Activated T-cell treated with anti-CD3 and anti-CD28 coated beads for 1 hour (primary cell): ENCODE measurements at places on chromosomes 4 and X.

DNA sequence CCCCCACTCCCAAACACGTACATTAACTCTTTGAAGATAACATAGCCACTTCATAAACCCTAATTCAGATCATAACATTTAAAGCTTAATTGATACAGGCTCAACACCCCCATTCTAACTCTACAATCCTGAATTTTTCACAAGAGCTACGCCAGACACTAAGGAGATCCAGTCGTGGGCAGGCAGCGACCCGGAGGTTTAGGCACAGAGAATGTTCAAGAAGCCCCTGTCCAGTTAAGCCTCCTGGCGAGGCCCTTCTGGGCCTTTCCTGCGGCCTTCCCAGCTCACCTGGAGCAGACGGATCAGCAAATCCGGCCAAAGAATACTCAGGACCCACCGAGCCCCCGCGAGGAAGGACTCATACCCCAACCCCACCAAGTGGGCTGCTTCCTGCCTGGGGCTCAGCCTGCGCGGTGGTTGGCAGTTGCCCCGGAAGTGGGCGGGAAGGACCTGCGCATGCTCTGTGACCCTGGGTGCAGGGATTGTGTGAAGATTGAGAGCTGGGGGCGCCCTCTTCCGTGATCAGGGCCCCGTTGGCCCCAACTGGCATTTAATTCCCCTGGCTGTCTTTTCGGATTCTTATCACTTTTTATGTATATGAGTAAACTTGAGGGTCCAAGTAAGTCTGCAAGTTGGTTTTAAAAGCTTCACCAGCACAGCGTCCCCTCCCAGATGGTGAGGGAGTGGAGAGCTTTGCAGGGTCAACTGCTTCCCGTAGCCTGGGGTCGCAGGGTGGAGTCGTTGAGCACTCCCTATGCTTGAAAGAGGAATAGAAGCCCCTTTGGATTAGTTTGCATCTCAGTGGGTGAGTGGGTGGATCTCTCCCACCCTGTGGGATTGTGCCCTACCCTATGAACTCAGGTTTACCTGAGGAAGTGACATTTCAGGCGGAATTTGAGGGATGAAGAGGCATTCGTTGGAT, at the start of gene TRIM61:
Gene TRIM61, minus strand, starts transcription at position 415 of the 922 bp plus-strand sequence. CDS start 7,655 bp downstream, outside the sequence.
- peak; percentile 20 for DNase-seq

GRCh38 chrX:40474645-40475044, 106.1 kb upstream of the ATP6AP2 start:
- no peak for DNase-seq

GRCh38 chrX:121008920-121009319, 23.4 kb upstream of the CT47A1 start:
- DNase-seq: no peak

GRCh38 chrX:50157545-50158135, 43.2 kb downstream of the AKAP4 start:
- no peak for DNase-seq

DNA sequence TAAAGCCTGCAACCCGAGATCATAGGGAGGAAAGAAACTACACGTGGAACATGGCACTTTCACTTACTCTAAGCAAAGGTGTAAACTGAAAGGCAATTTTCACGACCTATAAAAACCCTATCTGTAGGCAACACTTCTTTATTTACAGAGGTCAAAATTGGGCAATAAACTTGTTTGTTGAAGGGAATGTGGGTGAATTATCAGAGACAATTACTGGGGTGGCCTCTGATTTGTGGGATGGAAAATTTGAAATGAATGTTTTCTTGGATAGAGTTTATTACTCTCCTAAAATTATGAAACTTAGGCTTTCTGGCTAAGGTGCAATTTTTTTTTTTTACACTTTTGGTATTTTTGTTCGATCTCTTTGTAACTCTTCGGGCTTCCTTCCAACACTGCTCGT, 734.1 kb upstream of the TENM3 start:
- no peak for DNase-seq

GRCh38 chr4:79017481-79017880, 78.2 kb upstream of the PAQR3 start:
- no peak for DNase-seq

DNA sequence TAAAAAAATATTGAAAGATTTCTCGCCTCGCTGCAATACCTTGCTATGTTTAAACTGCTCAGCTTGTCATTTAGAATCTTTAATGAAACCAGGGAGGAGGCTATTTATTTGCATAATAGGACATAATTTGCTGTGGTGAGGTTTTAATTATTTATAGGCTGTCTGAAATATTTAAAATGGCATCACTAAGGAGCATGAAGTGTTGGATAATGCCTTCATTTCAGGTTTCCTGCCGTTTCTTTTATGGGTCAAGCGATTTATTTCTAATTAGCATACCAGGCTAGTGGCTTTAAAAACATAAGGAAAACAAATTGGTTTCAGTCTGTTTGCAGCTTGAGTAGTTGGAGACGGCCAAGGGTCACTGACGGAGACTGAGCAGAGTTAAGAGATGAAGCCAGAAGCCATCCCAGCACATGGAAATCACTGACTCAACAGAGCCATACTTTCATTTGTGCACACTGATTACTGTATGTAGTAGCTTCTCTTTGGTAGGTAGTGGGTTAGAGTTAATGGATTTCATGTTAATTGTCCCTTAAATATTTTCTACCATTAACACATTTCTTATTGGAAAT, 1962.4 kb upstream of the TENM3 start:
- DNase-seq: no peak

DNA sequence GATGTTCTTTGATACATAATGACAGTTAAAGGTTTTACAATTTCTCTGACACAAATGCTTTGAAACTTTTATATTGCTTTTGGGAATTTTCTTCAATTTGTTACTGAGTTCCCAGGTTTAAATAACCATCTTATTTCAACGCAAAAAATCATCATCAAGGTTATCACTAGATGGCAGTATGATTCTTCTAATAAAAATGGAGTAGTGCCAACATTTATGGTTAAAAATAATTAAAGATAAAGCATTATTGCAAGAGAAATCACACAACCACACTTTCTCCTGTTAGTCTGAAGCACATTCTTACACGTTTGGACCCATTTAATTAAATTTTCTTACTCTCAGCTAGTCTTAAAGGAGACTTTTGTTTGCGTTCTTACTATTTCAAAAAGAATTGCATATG, 611.3 kb upstream of the CPXCR1 start:
- no peak for DNase-seq

DNA sequence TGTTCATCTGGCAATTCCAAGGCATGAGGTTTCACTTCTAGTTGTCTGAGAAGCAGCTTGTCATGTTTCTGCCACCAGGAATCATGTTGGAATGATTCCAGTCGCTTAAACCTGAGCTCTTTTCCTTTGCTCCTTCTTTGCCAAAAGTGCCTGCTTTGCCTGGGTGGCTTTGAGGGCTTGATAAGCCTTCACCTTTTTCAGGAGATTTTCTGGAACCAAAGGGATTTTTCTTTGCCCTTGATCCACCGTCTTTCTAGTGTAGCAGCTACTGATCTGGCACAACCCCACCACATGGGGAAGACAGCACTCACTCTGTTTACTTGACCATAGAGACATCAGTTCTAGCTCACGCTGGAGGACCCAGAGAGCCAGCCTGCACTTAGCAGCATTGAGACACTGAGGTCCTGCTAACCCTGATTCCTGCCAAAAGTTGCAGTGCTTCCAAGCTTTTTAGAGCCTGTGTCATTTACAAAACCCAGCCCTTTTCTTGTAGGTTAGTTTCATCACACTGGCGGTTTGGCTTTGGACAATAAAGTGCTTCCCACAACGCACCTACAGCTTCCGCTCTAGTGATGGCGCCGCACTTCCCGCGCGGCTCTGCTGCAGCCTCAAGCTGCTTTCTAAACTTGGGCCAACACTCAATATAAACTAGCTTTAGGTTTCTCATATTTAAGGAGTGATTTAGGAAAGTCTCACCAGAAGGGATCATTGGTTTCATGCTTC, 7.3 kb upstream of the CCNI start:
- no peak for DNase-seq

GRCh38 chrX:47850901-47851300, 14.2 kb downstream of the ZNF81 start:
- DNase-seq: no peak

DNA sequence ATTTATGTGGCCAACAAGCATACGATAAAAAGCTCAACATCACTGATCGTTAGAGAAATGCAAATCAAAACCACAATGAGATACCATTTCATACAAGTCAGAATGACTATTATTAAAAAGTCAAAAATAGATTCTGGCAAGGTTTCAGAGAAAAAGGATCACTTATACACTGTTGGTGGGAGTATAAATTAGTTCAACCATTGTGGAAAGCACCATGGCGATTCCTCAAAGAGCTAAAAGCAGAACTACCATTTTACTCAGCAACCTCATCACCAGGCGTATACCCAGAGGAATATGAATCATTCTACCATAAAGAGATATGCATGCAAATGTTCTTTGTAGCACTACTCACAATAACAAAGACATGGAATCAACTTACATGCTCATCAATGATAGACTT, 478.7 kb upstream of the GALNTL6 start:
- no peak for DNase-seq

GRCh38 chr4:169338241-169338640, 67.5 kb upstream of the SH3RF1 start:
- no peak for DNase-seq

- no peak for DNase-seq
Observed at GRCh38 chr4:41751449-41752061, 3.0 kb upstream of the PHOX2B start.

- DNase-seq: no peak
Observed at GRCh38 chr4:163091685-163092034, 75.0 kb downstream of the NAF1 start.

GRCh38 chr4:43411226-43411625, 518.7 kb downstream of the GRXCR1 start:
- DNase-seq: no peak

DNA sequence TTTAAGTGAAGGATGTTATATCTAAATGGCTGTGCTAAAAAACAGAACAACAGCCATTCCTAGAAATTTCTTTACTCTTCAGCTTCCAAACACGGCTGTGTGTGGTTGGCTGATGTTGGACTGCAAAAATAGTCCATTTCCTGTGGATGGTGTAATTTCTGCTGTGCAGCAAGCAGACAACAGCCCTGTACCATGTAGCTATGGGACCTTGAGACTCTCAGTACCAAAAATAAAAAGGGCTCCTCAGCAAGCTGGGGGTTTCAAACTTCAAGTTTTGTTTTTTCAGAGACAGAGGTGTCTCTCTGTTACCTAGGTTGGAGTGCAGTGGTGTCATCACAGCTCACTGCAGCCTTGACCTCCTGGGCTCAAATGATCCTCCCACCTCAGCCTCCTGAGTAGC, 18.1 kb downstream of the CD40LG start:
- no peak for DNase-seq

- DNase-seq: peak; percentile 1
Observed at GRCh38 chr4:11623726-11624037, 195.0 kb upstream of the HS3ST1 start.
